Neural progenitor cell (in vitro differentiated cells): ENCODE measurements at places on chromosomes 6 and 20. TPM values are rescaled to one million over a fixed set of nuclear protein-coding genes. Genes with fewer than 3 reads are reported as not detected.
A peak's percentile ranks its signal among the peaks of the same experiment; 100 is the strongest.

The CAP2 gene
- 18.4 and 27.4 TPM in 2 replicates for total RNA-seq

DNA sequence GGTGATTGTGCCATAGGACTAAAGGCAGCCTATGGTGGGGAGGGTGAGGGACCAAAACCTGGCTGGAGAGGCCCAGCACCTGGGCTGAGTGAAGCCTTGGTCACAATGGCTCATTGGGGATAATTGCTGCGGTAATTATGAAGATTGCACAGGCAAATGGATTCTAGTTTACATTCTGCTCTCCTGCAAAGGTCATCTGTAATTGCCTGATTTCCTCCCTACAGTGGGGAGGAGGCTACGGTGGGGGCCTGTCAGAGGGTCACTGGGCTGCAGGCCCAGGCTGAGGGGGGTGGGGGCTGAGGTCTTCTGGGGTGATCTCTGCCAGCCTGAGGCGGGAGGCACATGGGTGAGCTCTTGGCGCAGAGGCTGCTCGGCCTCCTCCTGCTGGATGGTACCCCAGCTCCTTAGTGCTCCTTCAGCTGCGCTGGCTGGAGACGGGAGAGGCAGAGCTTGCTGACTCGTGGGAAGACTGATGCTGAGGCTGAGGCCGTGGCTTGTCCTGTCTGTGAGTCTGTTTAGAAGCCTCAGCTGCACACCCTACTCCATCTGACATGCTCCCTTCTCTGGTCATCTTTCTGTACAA, 30.3 kb downstream of the PACSIN1 start:
- no peak for DNase-seq

GRCh38 chr6:127516662-127517273, 2.4 kb downstream of the MTCL3 start:
- DNase-seq, result peak; percentile 76

DNA sequence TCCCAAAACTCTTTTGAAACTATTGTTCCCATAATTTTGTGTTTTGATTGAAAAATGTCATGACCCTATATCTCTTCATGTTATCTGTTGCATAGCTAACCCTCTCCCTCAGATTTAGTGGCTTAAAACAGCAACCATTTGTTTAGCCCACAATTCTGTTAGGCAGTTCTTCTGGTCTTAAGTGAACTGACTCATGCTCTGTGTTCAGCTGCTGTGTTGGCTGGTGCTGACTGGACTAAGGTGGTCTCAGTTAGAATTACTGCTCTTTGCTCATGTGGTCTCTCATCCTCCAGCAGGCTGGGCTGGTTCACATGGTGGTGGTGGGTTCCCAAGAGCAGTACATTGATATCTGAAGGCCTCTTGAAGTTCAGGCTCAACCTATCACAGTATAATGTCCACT, 80.8 kb downstream of the KHDC1L start:
- no peak for DNase-seq

DNA sequence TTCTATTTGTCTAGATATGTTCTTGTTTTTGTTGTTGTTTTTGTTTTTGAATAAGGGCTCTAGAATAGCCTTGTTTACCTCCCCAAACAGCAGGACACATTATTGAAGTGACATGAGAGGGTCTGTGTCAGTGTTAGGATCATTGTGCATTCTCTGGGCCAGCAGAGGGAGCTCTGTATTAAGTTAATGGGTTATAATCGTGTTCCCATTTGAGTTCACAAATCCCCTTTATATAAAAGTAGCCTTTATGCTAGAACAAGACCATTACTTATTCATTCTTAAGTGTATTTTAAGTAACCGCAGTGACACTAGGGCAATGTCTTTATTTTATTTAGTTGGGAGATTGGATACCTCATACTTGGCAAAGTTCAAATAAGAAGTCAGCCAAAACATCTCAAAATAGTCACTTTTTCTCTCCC, 44.8 kb downstream of the STK4 start:
- DNase-seq, result peak; percentile 71

DNA sequence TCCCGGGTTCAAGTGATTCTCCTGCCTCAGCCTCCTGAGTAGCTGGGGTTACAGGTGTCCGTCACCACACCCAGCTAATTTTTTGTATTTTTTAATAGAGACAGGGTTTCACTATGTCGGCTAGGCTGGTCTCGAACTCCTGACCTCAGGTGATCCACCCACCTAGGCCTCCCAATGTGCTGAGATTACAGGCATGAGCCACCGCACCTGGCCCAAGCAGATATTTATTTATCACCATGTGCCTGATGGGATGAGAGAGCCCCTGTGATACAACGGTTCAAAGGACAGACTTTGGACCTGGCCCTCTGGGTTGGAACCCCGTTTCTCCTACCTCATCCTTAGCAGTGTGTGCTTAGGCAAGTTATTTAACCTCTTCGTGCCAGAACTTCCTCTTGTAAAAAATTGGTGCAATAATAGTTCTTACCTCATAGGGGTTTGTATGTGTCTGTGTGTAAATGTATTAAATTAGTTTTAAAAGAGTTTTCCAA, 19.2 kb upstream of the STK38 start:
- no peak for DNase-seq

DNA sequence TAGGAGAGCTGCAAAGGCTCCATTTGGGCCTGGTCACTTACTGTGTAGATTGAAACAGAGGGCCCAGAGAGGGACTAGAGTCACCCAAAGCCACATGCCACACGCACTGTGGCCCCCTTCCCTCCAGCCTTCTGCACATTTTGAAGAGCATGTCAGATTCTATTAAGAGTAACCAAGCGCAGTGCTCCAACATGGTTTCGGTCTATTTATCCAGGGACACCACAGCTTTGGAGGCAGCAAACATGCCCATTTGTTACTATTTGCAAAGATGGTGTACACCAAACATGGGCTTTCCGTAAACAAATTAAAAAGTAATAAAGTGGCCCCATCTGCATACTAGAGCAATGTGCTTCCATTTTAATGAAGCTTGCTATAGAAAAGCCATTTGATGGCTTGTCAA, 43.7 kb upstream of the CCDC167 start:
- no peak for DNase-seq

GRCh38 chr6:73129653-73130443, 95.4 kb downstream of the KHDC1L start:
- peak; percentile 92 for DNase-seq

DNA sequence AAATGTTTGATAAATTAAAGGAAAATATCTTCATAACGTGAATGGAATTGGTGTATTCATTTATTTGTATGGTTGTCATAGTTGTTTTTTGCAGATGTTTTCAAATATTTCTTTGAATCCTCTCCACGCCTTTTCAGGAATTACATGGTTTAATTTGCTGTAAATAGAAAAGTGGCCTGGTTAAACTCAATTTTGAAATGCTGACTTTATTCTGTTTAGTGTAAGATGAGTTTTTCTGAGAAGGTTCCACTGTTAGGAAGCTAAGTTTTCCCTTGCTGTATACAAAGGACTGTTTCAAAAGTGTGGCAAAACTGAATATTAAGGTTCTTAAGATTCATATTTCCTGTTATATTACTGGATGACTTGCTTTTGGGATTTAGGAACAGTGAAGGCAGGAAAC, 503 bp upstream of the ZC2HC1B start:
- no peak for DNase-seq

- DNase-seq, result no peak
Observed at GRCh38 chr6:71512256-71512655, 223.6 kb downstream of the OGFRL1 start.

DNA sequence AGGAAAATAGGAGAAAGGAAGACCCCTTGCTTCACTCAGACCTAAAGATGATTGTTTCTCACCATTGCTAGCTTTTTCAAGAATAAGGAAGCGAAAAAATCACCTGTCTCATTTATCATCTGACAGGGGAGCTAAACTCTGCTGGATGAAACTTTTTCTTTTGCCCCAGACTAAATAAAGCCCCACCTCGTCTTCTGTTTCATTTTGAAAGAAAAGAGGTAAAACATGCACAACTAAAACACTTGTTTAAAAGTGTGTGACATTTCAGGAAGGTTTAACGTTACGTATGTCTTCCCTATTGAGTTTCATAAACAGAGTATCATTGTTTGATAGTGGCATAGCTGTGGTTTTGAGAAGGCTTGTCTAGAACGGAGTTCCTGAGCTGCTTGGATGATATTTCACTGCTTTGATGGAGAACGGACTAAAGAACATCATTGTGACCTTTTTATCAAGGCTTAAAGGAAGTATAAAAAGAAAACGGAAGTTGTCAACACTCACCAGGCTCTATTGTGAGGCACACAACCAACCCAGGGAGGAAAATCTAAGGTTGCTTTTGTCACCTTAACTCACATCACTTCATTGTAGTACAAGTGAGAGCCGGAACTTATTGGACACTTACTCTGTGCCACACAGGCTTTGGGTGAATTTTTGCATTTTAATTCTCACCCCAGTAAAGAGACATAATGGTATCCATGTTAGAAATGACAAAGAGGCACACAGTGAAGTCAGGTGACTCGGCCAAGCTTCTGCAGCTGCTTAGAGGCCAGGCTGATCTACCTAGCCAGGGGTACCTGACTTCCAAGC, 29.5 kb downstream of the TSHZ2 start:
- DNase-seq, result no peak

- no peak for DNase-seq
Observed at GRCh38 chr6:53654745-53655240, 10.8 kb downstream of the KLHL31 start.
